Nucleus accumbens (tissue), 56 donors: ENCODE measurements at places on chromosomes 2 and 18.

DNA sequence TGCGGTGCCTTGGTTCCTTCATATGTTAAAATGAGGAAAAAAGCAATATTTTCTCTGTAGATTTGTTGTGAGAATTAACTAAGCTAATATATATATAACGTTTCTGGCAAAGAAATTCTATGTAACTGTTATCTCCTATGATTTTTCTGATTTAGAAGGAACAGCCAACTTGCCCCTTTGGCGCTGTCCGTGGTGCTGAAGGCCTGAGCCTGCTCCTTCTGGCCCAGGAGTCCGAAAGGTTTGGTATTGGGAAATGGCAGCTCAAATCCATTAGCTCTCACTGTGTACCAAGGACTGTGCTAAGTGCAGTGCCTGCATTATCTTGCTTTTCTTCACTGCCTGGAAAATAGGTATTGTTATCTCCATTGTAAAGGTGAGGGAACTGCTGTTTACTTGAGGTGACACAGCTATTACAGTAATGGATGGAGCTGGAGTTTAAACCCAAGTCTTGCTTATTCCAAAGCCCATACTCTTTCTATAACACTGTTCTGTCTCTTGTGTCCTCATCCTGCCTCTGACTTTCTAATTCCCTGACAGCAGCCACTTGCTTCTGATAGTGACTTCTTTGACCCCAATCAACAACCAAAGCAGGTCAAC lies 52.2 kb downstream of the C1QL2 start:
- no peak for DNase-seq

DNA sequence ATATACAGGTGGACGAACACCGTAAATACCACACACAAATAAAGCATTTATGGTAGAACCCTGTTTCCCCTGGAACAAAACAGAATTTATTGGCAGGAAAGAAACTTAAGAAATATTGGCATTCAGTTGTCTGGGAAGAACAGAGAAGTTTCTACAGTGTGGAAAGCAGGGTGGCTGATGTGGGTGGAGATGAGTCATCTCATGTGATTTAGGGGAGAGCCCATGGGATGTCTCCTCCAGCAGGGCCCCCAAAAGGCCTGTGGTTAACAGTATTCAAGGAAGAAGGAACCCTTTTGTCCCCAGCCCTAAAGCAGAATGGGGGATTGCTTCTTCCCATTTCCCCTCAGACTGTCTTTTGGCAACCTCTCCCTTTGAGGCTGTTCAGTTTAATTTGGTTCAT lies 24.2 kb downstream of the SIX3 start:
- DNase-seq, result no peak

DNA sequence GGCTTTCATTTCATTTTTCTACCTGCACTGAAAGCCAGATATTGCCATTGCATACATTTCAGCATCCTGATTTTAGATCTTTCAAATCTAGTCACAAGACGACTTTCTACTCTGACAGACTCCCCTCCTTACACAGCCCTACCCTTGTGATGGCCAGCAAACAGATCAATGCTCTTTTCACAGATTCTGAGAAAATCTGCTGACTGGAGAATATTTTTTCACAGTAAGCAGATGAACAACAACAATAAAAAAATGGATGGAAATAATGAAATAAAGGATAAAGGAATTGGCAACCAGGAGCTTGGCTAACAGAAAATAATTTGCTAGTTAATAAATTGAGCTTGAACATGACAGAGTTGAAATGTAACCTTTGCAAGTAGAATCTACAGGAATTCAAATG lies 527.2 kb downstream of the IRS1 start:
- DNase-seq, result no peak

GRCh38 chr2:60603533-60604190 lies 50.2 kb upstream of the BCL11A start:
- DNase-seq, result no peak

- DNase-seq, result no peak
Observed at GRCh38 chr2:70381821-70382220, 80.0 kb upstream of the FAM136A start.

DNA sequence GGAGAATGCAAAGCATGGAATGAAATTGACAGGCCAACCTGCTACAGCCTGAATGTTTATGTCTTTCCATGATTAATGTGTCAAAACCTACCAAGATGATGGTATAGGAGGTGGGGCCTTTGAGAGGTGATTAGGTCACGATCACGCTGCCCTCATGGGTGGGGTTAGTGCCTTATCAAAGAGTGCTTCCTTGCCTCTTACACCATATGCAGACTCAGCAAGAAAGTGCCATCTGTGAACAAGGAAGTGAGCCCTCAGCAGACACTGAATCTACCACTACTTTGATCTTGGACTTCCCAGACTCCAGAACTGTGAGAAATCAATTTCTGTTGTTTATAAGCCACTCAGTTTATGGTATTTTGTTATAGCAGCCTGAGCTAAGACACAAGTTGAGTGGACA lies 147.5 kb upstream of the BCL2L11 start:
- DNase-seq, result no peak

- DNase-seq, result no peak
Observed at GRCh38 chr2:237058423-237058822, 27.3 kb upstream of the COPS8 start.

DNA sequence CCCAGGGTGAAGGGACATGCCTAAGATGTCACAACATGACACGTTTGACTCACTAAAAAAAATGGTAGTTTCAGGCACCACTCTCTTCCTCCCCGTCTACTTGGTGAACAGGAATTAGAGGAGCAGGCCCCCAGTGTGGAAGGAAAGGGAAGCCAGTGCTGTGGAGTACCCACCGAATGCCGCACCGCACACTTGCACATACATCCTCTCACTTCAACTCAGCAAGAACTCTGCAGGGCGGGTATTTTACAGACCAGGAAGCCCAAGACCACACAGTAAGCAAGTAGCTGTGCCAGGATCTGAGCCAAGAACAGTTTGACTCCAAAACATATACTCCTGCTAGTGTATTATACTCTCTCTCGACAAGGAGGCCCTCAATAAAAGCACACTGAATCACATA lies 69.8 kb downstream of the BCL2 start:
- no peak for DNase-seq

DNA sequence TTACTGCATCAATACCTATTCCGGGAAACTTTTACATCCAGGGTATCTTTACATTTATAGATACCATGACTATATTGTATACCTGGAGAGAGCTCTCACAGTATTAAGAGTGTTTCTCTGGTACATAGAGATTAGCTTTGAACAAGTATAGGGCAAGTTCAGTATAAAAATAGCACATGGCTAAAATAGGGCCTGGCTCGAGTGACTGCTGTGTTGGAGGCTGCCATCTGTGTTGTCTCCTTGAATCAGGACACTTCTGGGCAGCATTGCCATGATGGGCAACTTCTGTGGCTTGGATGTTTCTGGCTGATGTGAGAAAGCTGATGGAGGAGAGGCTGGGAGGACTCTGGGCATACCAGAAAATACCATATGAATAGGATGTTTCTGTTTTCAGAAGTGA lies 18.7 kb downstream of the ARHGAP28 start:
- no peak for DNase-seq

DNA sequence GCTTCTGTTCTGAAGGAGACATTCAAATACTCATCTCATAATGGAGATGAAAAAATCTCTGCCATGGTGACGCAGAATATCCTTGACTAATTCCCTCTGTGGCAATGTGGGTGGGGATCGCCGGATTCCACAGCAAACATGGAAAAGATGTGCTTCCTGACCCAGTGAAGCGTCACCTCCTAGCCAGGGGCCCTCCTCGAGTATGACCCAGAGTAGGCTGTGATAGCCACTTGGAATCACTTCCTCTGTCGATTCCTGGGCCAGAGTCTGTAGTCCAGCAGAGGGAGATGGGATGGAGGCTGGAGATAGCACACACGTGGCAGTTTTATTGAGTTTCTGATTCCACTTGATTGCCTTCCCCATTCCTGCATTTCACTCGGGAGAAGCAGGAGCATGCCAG lies 36.8 kb downstream of the DRC1 start:
- DNase-seq, result no peak
